ENCODE measurements at places on chromosomes 7 and 10.

GRCh38 chr7:101241015-101241363 is 3.4 kb upstream of the CLDN15 start:
- DNase-seq = no peak

DNA sequence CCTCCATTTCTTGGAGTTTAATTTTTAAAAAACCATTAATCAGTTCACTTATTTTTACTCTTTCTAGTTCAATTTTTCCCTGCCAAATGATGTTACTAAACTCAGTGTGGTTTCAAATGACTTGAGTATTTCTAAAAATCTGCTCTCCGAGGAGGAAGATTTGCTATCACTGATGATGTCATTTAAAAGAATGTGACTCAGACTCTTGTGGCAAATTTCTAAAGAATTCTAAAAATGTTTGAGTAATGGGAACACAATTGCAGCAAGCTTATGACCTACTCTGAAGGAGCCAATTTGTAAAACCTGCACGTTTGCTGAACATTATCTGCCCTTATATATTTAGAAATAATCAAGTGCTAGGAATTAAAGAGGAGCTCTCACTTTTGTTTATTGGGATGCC is 88.6 kb downstream of the SPAG6 start:
- DNase-seq = no peak

GRCh38 chr10:106053061-106053460 is 1111.4 kb downstream of the SORCS1 start:
- DNase-seq = no peak

DNA sequence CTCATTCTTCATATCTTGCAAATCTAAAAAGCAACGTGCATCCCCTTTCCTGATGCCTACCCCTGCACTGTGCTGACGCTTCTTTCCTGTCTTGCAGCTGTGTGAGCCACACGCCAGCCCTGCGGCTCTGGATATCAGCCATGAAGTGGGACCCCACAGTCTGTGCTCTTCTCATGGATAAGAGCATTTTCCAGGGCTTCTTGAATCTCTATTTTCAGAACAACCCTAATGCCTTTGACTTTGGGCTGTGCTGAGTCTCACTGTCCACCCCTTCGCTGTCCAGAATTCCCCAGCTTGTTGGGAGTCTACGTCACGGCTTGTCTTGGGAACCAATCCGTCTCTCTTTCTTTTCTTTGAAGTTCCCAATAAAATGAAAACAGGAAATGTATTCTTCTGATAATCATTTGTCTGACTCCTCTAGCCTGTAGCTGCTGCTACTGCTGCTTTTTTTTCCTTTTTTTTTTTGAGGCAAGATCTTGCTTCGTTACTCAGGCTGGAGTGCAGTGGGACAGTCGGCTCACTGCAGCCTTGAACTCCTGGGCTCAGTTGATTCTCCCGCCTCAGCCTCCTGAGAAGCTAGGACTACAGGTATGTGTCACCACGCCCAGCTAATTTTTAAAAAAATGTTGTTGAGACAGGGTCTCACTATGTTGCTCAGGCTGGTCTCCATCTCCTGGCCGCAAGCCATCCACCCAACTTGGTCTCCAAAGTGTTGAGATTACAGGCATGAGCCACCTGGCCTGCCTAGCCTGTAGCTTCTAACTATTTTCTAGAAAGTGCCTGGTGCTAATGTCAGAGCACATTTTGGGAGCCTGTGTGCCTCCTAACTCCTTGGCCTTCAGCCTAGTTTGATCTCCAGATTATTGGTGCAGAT is 30.3 kb downstream of the GSTO2 start:
- DNase-seq = no peak

GRCh38 chr7:42020061-42020460 is 216.9 kb downstream of the GLI3 start:
- DNase-seq = no peak

GRCh38 chr10:72058989-72059842 is 29.1 kb downstream of the SPOCK2 start:
- no peak for DNase-seq
